ENCODE measurements at places on chromosomes 13 and 19. TPM values are rescaled to one million over a fixed set of nuclear protein-coding genes. Genes with fewer than 3 reads are reported as not detected.

IRS2 gene
- 2.6 TPM for total RNA-seq

FGF14 gene
- 0.52 TPM for total RNA-seq

ONECUT3 gene
- not detected for total RNA-seq

ZNF625 gene
- 7.3 TPM for total RNA-seq

SERTM1 gene
- total RNA-seq, result 0.52 TPM

CEACAM8 gene
- 0.52 TPM for total RNA-seq

MYO1F gene
- 7.8 TPM for total RNA-seq

COX6B1 gene
- 368 TPM for total RNA-seq

ZIK1 gene
- total RNA-seq, result 10.4 TPM

MBD3L2 gene
- not detected for total RNA-seq

ZNF850 gene
- 3.7 TPM for total RNA-seq

TTC9B gene
- not detected for total RNA-seq

PRX gene
- total RNA-seq, result 8.4 TPM

LRRC25 gene
- total RNA-seq, result 2.1 TPM

SLC10A2 gene
- not detected for total RNA-seq

ZNF560 gene
- total RNA-seq, result 0.52 TPM

Data from skeletal muscle tissue (tissue), 5 donors.